Left forelimb (tissue), 1 donor: ENCODE measurements at places on chromosomes 1 and 21.

- DNase-seq, result no peak
These were observed 5.7 kb downstream of the SZRD1 start for GRCh38 chr1:16372535-16373285.

DNA sequence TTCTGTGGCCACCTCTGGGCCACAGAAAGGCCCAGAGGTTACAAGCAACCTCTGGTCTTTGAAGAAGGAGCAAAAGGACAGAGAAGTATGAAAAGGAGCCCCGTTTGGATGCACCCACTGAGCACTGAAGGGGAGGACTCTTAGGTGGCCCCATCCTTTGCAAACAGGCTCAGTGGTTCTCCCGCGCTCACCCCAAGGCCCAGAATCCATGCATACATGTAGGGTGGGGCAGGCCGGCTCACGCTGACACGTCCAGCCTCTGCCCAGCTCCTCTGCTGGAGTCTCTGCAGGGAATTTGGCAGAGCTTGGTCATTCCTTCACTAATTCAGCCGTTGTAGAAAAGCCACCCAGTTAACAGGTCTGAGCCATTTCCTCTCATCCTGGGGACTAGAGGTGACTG is 61.3 kb upstream of the AJAP1 start:
- DNase-seq, result no peak

DNA sequence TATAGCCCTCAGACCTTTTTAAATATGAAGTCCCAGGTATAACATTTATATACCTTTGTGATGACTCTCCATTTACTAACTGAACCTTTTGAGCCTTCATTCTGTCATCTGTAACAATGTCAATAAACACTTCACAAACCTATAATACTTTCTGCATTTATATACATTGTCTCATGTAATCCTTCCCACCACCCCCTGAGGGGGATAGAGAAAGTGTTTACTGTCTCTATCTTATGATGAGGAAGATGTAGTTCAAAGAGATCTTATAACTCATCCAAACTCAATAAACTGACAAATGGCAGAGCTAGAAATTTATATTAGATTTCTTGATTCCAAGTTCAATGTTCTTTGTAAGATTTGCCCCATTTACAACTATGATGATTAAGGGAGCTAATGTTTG is 48.3 kb upstream of the CR2 start:
- DNase-seq, result no peak

DNA sequence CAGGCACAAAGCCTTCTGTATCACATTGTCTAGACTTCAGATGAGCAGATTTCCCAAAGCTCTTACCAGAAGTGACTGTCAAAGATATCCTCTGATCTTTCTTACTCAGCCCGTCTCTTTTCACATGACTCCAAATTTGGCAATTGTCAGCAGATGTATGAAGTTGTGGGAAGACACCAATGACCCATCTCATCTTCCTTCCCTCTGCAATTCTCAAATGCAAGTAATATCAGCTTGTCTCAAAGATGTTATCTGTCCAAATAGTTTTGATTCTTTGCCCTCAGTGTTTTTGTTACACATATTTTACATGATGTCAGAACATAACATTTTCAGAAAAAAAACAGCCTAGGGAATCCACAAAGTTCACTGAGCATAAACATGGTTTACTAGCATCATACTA is 45.1 kb upstream of the RGS2 start:
- no peak for DNase-seq

DNA sequence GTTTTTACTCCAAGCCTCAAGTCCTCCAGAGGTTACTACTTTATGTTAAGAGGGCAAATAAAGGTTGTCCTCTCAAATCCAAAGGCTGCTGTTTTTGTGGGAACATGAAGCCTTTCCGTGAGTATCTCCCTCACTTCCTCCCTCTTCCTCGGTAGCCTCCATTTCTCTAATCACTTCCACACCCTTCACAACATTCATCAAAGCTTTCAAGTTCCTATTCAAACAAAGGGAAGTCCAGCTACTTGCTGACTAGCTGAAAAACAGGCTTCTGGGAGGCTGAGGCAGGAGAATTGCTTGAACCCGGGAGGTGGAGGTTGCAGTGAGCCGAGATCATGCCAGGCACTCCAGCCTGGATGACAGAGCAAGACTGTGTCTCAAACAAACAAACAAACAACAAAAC is 6.6 kb upstream of the CD48 start:
- DNase-seq, result no peak

- DNase-seq, result no peak
These were observed 181.3 kb downstream of the ATP6V1G3 start for GRCh38 chr1:198359024-198359653.

GRCh38 chr1:157682710-157683437 is 17.7 kb downstream of the FCRL3 start:
- DNase-seq, result no peak

DNA sequence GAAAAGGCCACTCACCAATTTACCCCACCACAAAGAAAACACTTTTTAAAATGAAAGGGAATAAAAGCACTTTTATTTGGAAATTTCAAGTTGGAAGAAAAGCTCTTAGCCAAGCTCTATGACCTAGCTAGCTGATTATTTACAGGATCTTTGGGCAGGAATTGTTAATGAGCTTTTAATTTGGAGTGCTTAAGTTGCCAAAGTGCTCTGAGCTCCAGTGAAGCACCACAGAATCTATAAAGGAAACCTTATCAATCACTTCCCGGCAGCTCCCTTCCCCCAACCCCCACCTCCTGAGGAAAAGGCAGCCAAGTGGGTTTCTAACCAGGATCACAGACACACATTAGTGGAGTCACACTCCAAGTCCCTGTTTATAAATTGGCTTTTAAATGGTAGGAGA is 1.5 kb downstream of the ERI3 start:
- no peak for DNase-seq

- DNase-seq, result no peak
These were observed 89.4 kb downstream of the PTPRU start for GRCh38 chr1:29325675-29326074.

DNA sequence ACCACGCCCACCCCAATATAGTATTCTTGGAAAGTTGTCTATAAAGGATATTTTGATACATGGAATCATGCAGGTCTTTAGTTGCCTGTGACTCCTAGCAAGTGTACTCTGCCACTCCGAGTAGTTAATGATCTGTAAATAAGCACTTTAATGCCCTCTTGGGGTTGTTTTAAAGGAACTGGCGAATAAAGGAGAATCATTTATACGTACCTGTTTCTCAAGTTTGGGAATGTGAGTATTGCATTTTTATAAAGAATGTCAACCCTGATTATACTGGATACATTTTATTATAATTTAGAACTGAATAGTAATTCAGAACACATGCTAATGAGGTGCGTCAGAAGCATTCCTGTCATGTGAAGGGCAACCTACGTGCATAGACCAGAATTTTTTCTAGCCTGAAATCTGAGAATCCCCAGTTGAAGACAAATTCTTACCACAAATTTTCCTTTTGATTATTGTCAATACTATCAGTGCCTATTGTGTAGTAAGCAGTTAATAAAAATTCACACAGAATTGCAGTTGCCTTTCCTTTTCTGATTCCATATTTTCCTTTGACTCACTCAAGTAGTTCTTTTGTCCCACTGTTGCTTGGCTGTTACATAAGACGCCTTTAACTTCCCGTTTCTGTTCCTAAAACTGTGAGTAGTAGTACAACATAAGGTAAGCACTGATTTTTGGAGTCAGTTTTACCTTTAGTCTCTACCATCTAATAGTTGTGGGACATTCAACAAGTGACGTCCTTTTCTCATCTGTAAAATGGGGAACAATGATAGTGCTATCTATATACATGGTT is 5.1 kb downstream of the AHCYL1 start:
- DNase-seq, result no peak

GRCh38 chr1:94876362-94876761 is 50.5 kb downstream of the CNN3 start:
- no peak for DNase-seq

- DNase-seq, result no peak
These were observed 50.1 kb upstream of the PCBP3 start for GRCh38 chr21:45593162-45594022.

GRCh38 chr1:36824390-36824861 is 209.9 kb downstream of the GRIK3 start:
- DNase-seq, result no peak

DNA sequence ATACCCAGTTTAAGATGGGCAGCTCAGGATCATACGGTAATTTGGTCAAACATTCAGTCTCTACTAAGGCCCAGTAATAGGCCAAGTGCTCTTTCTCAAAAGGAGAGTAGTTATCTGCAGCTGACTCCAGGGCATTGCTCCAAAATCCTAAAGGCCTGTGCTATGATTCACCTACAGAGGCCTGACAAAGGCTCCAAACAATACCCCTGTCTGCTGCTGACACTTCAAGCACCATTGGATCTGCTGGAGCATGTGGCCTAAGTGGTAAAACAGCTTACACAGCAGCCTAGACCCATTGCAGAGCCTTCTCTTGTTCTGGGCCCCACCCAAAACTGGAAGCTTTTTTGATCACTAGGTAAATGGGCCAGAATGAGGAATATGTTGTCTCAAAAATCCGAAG is 22.8 kb downstream of the SLAMF7 start:
- no peak for DNase-seq

DNA sequence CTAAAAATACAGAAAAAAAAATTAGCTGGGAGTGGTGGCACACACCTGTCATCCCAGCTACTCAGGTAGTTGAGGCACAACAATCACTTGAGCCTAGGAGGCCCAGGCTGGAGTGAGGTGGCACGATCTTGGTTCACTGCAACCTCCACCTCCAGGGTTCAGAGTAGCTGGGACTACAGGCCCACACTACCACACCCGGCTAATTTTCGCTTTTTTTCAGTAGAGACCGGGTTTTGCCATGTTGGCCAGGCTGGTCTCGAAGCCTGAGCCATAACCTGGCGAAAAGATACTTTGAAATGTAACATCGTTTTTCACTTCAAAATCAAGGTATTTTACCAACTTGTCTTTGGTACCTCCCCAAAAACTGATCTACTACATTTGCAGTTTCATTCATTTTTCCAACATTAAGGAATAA is 6.1 kb downstream of the GAS5 start:
- DNase-seq, result no peak

DNA sequence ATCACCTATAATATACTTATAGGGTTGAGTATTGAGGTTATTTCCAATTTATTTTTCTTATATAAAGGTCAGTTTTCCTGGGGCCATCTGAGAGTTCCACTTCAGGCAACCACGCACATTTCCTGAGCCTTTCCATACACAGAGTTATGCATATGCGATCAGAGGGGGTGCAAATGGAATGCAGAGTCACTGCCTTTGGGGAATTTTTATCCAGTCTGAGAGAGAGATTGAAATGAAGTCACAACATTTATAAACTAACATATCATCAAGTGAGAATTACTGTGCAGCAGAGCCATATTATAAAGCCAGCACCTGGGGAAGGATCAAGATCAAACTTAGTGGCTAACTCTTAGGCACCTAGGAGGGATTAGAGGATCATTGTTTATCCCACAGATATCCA is 299.9 kb upstream of the PLXNA2 start:
- no peak for DNase-seq

GRCh38 chr1:159088546-159089183 is 12.1 kb upstream of the AIM2 start:
- no peak for DNase-seq

- DNase-seq, result no peak
These were observed 3.2 kb downstream of the MYOCOS start for GRCh38 chr1:171625225-171625624.

- no peak for DNase-seq
These were observed 187.1 kb upstream of the COA6 start for GRCh38 chr1:234186037-234186688.

DNA sequence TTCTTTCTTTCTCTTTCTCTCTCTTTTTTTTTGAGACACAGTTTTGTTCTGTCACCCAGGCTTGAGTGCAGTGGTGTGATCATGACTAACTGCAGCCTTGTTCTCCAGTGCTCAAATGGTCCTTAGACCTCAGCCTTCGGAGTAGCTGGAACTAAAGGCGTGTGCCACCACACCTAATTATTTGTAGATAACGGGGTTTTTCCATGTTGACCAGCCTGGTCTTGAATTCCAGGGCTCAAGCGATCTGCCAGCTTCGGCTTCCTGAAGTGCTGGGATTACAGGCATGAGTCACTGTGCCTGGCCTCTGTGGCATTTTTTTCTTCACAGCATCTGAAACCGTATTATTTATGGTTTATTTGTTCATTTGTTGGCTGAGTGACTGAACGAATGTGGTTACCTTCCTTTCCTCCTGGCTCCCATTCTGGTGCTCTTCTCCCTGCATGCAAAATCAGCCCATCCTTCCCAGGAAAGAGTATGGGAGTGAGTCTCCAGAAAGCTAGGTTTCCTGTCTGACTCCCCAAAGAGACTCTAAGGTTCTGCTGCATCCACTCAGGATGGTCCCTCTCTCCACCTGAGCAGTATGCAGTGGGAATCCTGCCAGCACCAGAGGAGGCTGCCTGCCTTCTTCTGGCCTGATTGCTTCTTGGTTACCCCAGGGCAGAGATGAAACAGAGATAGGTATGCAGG is 155.0 kb upstream of the BEND5 start:
- no peak for DNase-seq

DNA sequence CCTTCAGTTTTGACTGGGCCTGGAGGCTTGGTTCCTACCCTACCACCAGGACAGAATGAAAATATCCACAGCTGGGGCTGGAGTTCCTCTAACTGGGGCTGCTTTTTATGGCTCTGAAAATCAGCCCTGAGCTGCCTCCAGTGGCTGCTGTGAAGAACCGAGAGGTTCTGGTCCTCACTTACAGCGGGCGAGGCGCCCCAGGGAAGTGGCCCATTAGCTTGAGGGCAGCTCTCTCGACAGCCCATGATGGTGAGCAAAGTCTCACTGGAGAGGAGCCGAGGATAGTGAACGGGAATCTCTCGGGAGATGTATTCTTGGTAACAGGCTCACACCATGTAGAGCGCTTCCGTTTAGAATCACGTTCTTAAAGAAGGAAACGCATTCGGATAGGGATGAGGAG is 459.7 kb downstream of the KIF26B start:
- no peak for DNase-seq
